Activated CD8-positive, alpha-beta memory T cell treated with anti-CD3 and anti-CD28 coated beads, Interleukin-2, amount 10 ng/mL, durations not matched to agents 7 days and 5 days (primary cell): ENCODE measurements at places on chromosomes 7 and 10. TPM values are rescaled to one million over a fixed set of nuclear protein-coding genes. Genes with fewer than 3 reads are reported as not detected.

PARD3 gene
- 0.94 TPM for total RNA-seq

VTI1A gene
- 54.6 TPM for total RNA-seq

UNCX gene
- total RNA-seq = not detected

LBX1 gene
- total RNA-seq = not detected

NACAD gene
- total RNA-seq = 0.35 TPM

ARHGAP22 gene
- total RNA-seq = not detected

SUGCT gene
- total RNA-seq = 0.21 TPM

MPLKIP gene
- 36.1 TPM for total RNA-seq

SLC18A2 gene
- total RNA-seq = not detected

BHLHA15 gene
- 0.33 TPM for total RNA-seq

TIMM23 gene
- total RNA-seq = 73.9 TPM

GJD4 gene
- total RNA-seq = not detected

- peaks cover 3% of the 10 kb centered on the region for H3K27me3 ChIP-seq
- H3K36me3 ChIP-seq = peaks cover 14% of the 10 kb centered on the region
- no peak overlapping the region for H3K27ac ChIP-seq
These were observed 803 bp upstream of the STK31 start for GRCh38 chr7:23709081-23709750.

DNA sequence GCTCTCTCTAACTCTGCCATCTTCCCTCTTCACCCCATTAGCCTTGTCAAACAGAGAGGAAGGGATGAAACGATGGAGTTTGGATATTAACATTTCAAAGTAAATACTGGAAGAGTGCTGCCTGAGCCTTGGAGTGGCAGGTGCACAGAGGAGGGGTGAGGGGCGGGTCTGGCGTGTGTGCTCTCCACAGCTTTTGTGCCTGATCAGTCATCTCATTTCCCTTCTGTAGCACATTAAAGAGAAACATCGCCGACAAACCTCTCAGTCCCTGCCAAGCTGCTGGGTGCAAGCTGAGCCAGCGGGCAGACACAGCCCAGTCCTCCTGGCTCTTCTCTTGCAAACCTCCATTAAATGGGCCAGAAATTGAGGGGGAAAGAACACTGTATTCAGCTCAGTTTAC, 76.2 kb downstream of the SLIT1 start:
- DNase-seq = no peak
- no peak overlapping the region for H3K4me3 ChIP-seq
- H3K27ac ChIP-seq = no peak overlapping the region
- no peaks in the 10 kb centered on the region for H3K36me3 ChIP-seq
- H3K27me3 ChIP-seq = peaks cover 24% of the 10 kb centered on the region

GRCh38 chr10:102467971-102468438, 16.7 kb upstream of the C10orf95 start:
- H3K4me1 ChIP-seq = peaks cover 6% of the 10 kb centered on the region
- no peak overlapping the region for H3K27ac ChIP-seq
- H3K36me3 ChIP-seq = no peaks in the 10 kb centered on the region
- no peak for DNase-seq
- no peak overlapping the region for H3K4me3 ChIP-seq

- H3K36me3 ChIP-seq = no peaks in the 10 kb centered on the region
- no peaks in the 10 kb centered on the region for H3K4me1 ChIP-seq
- DNase-seq = no peak
- no peaks in the 10 kb centered on the region for H3K27me3 ChIP-seq
- no peak overlapping the region for H3K27ac ChIP-seq
- no peak overlapping the region for H3K4me3 ChIP-seq
These were observed 66.9 kb downstream of the SEMA3C start for GRCh38 chr7:80851896-80852476.

DNA sequence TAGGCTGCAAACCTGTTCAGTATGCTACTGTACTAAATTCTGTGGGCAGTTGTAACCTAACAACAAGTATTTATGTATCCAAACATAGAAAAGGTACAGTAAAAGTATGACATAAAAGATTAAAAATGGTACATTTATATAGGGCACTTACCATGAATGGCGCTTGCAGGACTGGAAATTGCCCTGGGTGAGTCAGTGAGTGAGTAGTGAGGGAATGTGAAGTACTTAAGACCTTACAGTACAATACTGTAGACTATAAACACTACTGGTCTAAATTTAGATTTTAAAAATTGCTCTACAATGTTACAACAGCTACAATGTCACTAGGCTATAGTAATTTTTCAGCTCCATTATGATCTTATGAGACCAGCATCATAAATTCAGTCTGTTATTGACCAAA, 146.0 kb upstream of the GNAI1 start:
- H3K4me3 ChIP-seq = no peak overlapping the region
- no peaks in the 10 kb centered on the region for H3K36me3 ChIP-seq
- no peak overlapping the region for H3K27ac ChIP-seq
- H3K27me3 ChIP-seq = no peaks in the 10 kb centered on the region
- DNase-seq = no peak
- H3K4me1 ChIP-seq = no peaks in the 10 kb centered on the region

DNA sequence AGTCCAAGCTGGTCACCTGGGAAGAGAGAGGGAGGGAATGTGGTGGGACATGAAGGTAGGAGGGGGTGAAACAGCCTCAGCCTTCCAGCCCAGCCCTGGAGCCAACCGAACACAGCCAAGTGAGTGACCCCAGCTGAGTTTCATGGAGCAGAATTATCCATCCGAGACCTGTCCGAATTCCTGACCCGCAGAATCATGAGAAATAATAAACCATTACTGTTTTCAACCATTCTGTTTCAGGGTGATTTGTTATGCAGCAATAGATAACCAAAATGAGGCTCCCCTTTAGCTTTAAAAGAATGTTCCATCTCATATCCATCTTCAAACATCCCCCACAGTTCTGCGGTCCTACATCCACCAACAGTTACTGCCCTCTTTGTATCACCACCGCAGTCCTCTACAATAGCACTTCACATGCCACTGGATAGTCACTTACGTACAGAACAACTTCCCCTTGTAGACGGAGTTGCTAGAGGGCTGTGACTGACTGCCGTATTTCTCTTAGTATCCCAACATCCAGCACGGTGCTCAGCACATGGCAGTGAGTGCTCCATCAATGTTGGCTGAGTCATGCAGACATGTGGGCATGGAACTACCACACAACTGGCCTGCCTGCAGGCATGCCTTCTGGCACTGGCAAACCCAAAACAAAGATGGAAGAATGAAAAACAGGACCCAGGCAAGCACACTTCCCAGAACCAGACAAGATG, 18.5 kb downstream of the KIAA1549 start:
- H3K27me3 ChIP-seq = peaks cover 12% of the 10 kb centered on the region
- H3K27ac ChIP-seq = no peak overlapping the region
- no peak for DNase-seq
- no peak overlapping the region for H3K4me3 ChIP-seq
- no peaks in the 10 kb centered on the region for H3K36me3 ChIP-seq
- H3K4me1 ChIP-seq = peaks cover 3% of the 10 kb centered on the region

- no peaks in the 10 kb centered on the region for H3K4me1 ChIP-seq
- peaks cover 3% of the 10 kb centered on the region for H3K27me3 ChIP-seq
- DNase-seq = no peak
- H3K4me3 ChIP-seq = no peak overlapping the region
- H3K27ac ChIP-seq = no peak overlapping the region
These were observed 103.7 kb downstream of the KCNMA1 start for GRCh38 chr10:77533887-77534278.

DNA sequence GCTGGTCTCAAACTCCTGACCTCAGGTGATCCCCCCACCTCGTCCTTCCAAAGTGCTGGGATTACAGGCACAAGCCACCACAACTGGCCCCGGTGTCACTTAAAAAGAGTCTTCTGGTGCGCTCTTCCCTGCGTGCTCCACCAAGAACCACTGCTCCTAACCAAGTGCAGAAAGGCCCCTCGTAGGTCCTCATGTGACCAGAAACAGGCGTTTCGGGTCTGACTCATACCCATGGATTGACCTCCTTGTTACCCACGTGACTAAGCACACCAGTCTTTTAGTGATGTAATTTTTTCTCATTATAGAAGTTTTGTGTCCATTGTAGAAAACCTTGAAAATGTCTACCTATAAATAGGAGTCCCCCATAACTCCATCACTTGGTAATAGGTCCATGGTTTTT, 13.9 kb downstream of the FKBP6 start:
- no peak overlapping the region for H3K4me3 ChIP-seq
- H3K27me3 ChIP-seq = peaks cover 19% of the 10 kb centered on the region
- no peaks in the 10 kb centered on the region for H3K36me3 ChIP-seq
- DNase-seq = no peak
